NCI-H345 (cell line): ENCODE measurements at places on chromosomes 5 and 9.

DNA sequence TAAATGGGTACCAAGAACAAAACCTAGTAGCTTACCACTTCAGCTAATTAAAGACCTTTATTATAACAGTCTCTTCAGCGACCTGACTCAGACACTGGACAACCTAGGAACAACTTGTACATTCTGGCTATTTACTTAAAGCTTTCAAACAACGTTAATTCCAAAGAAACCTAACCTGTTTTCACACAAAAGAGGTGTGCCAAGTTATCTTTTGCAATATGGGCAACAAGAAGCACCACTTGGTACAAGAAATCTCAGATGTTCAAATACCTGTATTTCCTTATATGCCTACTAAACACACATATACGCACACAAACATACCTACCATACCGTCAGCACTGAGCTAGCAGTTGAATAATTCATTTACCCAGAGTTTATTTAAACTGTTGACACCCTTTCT lies 23.0 kb downstream of the RNF145 start:
- no peak for DNase-seq

DNA sequence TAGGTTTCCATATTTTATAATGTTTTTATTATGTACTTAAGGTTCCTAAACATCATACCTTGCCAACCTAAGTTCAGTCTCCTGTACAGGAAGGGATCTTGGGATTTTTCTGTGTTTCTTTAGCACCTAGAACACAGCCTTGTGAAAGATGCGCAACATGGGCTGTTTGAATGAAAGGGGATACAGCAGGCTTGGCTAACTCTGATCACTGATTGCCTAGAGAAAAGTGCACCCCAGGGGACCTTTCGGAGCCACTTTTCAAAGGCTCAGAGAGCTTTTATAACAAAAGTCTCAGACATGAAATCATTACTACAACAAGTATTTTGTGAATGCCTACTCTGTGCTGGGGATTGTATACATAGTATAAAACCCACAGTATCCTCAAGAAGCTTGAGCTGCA lies 261.6 kb downstream of the BNC2 start:
- no peak for DNase-seq

DNA sequence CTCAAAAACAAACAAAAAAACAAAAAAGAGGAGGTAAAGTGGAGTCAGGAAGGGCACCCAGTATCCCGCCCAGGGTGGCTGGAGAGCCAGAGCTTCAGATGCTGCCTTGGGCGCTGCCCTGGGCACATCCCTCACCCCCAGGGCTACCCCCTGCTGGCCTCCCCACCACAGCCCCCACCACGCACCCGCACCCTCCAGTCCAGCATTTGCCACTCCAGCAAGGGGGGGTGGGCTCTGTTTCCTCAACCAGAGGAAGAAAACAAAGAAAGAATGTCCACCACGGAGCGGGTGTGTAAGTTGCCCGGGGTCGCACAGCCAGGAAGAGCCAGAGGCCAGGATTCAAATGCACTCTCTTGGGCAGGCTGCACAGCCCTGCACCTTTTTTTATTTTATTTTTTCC lies 86.1 kb downstream of the NTNG2 start:
- DNase-seq = no peak

DNA sequence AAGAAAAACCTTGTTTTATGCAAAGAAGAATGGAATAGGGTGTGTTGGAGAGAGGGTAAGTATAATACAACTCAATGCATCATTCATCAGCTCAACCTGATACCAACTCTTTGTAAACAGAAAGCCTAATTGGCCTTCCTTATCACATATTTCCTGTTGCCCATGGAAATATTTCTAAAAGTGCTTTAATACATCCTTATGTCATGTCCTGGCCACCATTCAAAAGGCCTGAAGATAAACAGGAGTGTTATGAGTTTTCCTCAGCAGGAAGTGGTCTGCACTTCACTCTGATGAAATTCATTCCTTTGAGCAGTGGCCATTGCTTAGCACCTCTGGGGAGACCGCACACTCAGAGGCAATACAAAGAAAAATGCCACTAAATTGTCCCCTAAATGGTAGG lies 511.2 kb downstream of the SEMA5A start:
- DNase-seq = no peak

- DNase-seq = no peak
Measured at GRCh38 chr9:130847306-130848217, 12.5 kb downstream of the ABL1 start.

- DNase-seq = peak; percentile 52
Measured at GRCh38 chr9:17906176-17906840, 327.4 kb downstream of the SH3GL2 start.

DNA sequence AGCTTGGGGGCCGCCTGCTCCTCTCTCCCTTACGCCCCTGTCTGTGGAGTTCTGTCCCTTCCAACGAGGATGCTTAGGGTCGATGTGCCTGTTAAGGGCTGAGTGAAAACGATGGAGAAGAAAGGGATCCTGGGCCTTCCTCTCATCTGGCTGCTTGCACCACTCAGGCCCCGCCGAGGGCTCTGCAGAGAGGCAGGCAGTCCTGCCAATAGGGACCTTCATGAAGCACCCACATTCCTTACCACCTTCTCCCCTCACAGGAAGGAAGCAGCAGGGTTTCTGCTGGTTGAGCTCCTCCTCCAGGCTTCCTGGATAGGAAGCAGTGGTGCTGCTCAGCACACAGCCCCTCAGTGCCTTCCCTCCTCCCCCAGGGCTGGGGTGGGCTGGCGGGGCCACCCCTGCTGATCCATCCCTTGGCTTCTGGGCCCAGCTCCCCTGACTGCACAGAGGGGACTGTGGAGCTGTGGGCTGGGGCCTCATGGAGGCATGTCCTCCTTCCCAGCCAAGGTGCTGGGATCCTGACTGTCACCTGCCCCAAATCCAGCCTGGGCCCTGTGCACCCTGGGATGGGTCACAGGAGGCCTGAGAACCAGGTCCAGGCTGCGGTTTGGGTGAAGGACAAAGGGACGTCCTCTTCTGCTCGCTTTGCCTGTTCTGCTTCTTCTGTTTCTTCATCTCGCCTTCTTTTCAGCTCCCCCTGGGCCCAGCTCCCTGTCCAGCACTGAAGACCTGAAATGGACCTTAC lies 50.5 kb downstream of the AHRR start:
- no peak for DNase-seq

- DNase-seq = no peak
Measured at GRCh38 chr5:115124741-115125140, 45.0 kb downstream of the TRIM36 start.

DNA sequence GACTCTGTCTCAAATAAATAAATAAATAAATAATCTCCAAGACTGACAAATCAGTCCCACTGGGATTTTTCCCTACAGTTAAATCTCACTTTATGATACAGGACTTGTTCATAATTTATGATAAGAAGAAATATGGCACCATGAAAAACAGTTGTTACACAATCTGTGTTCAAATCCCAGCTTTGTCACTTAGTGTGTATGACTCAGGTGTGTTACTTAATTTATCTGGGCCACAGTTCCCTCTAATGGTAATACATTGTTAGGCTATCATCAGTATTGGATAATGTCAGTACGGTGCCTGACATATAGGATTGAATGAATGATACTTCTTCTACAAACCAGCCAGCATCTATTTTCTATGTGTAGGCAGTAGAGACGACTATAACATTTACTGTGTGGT lies 23.1 kb downstream of the SLC36A3 start:
- no peak for DNase-seq

DNA sequence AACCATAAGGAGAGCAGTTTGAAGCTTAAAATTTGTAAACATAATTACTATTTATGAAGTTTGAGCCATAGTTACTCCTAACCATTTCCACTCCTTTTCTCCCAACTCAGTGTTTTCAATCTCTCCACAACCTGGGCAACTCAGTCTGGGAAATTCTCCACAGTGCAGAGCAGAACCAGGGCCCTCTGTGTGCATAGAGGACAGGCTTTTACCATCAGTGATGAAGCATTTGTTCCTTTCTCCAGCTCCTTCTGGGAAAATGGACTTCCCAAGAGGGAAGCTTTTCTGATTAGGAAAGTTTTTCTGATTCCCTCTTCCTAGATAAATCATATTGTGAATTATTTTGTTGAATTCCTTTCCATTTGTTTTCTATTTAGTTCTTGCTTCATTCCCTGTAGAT lies 132.3 kb upstream of the MPDZ start:
- no peak for DNase-seq
